ENCODE measurements at places on chromosomes 12 and 14. TPM values are rescaled to one million over a fixed set of nuclear protein-coding genes. Genes with fewer than 3 reads are reported as not detected.

MYRFL gene
- 0.18 TPM for total RNA-seq

GRCh38 chr12:111981987-111982386 is 31.0 kb downstream of the TMEM116 start:
- DNase-seq: no peak

DNA sequence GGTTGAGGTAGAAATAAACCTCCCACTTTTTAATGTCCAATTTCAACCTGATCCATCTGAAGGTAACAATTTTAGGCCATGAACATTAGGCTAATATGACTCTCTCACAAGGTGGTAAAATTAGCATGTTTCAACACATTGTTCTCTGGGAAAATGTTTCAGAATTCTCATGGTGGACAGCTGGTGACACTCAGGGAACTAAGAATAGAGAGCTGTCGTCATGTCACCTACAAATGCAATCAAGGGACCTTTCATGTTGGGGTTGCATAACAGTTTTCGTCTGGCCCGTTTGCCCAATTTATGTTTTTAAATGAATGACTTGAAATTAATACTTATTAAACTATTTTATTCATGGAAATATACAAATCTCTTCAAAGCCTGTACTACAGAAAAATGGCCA is 180.7 kb upstream of the PRICKLE1 start:
- DNase-seq: no peak

- DNase-seq: no peak
Measured at GRCh38 chr14:92217936-92218335, 96.2 kb downstream of the CPSF2 start.

DNA sequence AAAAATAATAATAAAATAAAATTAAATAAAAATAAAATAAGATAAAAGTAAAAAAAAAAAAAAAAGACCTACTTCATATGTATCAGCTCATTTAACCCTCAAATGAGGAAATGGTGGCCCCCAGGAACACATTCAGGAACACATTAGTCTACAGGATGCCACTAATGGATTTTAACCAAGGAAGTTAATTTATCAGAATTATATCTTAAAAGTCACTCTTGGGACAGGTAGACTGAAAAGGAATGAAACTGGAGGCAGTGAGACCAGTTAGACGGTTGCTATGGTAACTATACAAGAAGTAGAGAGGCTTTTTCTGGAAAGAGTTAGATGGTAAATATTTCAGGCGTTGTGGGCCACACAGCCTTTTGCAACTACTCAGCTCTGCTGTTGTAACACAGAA is 54.9 kb downstream of the SCN8A start:
- no peak for DNase-seq

DNA sequence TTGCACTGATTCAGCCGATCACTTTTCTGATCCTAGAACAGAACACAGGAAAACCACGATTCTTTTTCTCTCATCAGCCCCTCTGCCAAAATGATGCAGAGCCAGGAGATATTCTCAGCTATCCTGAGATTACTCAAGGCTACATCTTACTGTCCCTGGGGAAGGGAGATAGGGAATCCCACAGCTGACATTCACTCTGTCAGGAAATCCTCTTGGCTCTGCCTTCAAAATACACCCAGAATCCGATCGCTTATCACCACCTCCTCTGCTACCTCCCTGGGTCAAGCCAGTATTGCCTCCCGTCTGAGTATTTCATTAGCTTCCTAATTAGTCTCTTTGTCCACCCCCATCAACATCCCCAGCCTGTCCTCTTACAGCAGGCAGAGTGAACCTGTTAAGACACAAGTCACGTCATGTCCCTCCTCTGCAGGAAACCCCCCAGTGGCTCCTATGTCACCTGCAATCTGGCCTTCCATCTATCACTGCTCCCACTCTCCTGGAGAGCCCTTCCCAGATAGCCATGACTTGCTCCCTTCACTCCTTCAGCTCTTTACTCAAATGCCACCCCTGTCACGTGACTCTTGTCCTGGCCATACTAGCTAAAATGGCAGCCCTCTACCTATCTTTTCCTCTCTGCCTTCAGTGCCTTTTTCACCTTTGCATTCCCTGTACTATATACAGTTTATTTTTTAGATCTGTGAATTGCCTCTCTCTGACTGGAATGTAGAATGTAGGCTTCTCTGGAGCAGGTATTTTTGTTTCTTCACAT is 70.3 kb downstream of the GALNT4 start:
- no peak for DNase-seq

DNA sequence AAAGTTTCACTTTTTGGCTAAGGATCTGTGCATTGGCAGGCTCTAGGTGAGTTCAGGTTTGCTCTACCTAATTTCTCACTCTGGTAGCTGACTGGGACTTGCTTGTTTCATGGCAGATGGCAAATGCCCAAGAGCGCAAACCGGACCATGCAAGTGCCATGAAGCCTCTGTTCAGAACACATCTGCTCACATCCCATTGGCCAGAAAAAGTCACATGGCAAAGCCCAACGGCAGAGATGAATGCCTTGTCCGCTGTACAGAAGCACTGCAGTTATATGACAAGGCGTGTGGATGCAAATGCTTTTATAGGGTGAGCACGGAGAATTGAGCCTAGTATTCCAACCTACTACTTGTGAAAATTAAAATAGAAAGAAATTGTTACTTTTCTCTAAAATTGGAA is 202.2 kb upstream of the HMGA2 start:
- no peak for DNase-seq

DNA sequence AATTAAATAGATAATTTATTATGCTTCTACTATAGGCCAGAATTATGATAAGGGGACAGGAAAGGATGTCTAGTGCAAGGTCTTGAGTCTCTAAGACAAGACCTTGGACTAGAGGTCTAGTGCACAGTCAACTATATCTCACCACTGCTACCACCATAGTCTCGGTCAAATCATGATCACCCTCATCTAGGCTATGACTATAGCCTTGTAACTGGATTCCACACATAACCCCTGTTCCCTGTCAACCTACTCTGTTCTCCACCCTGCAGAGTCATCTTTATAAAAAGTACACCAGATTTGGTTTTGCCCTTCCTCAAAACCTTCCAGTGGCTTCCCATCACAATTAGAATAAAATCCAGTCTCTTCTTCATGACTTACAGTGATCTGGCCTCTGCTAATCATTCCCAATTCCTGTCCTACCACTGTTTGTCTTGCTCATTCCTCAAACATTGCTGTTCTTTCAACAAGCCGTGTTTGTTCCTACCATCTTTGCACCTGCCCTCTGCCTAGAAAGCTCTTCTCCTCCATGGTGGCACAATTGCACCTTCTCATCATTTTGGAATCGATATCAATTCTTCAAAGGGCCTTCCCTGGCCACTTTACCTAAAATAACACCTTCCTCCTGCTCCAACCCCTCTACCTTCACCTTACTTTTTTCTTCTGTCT is 169.4 kb downstream of the FOXN3 start:
- DNase-seq: no peak

DNA sequence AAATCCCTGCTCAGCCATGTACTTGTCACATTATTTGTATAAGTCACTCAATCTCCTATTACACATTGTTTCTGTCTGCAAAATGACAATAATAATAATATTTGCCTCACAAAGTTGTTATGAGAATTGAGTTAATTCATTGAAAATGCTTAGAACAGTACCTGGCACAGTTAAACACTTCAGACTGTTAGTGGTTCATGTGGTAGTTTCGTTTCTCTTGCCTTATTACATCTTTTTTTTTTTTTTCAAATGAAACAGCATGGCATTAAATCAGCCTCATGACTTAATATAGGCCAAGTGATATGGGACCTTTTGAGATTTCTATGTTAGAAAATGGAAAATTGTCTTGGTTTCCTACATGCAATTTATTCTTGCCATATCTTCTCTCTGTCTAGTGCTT is 71.0 kb upstream of the CRY1 start:
- no peak for DNase-seq

DNA sequence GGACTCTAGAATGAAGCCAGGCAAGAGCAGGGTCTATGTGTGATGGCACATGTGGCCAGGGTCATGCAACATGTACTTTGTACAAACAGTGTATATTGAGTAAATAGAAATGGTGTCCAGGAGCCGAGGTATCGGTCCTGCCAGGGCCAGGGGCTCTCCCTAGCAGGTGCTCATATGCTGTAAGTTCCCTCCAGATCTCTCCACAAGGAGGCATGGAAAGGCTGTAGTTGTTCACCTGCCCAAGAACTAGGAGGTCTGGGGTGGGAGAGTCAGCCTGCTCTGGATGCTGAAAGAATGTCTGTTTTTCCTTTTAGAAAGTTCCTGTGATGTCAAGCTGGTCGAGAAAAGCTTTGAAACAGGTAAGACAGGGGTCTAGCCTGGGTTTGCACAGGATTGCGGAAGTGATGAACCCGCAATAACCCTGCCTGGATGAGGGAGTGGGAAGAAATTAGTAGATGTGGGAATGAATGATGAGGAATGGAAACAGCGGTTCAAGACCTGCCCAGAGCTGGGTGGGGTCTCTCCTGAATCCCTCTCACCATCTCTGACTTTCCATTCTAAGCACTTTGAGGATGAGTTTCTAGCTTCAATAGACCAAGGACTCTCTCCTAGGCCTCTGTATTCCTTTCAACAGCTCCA is 39.6 kb downstream of the DAD1 start:
- no peak for DNase-seq

- DNase-seq: no peak
Measured at GRCh38 chr14:33596211-33597080, 354.4 kb downstream of the EGLN3 start.

DNA sequence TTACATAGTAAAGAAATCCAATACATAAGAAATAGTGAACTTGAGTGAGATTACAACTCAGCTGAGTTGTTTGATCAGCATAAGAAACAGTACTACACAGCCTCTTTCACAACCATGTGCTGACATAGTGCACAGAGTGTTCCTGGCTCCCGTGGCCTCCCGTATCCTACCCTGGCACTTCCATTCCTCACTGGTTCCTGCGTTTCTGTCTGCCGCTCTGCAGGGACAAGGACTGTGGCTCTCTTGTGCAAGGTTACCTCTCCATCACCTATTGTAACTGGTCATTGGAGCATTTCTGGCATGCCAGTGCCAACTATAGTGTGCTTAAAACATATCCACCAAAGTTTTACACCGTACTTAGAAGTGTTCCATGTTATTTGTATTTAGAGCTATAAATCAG is 46.3 kb upstream of the PCED1B start:
- DNase-seq: no peak

DNA sequence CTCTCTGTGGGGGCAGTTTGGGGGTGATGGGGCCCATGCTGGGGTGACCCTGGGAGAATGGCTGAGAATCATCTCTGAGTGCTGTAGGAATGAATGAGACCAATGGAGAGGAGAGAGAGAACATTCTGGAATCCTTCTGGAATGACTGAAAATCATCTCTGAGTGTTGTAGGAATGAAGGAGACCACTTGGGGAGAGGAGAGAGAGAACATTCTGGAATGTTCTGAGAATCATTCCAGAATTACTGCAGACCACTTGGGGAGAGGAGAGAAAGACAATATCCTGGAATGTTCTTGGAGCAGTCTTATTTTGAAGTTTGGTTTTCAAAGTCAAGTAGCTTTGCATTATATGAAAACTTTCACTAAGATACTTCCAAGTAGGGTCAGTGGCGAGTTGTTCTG is 64.3 kb downstream of the ZNF664 start:
- DNase-seq: no peak

Data from pulmonary artery endothelial cell (primary cell).